Stimulated activated CD4-positive, alpha-beta T cell treated with anti-CD3 and anti-CD28 coated beads, Interleukin-12 subunit alpha, Interleukin-12 subunit beta, amount 100 ng/mL, for 4 hours (primary cell): ENCODE measurements at places on chromosomes 7 and 10.

DNA sequence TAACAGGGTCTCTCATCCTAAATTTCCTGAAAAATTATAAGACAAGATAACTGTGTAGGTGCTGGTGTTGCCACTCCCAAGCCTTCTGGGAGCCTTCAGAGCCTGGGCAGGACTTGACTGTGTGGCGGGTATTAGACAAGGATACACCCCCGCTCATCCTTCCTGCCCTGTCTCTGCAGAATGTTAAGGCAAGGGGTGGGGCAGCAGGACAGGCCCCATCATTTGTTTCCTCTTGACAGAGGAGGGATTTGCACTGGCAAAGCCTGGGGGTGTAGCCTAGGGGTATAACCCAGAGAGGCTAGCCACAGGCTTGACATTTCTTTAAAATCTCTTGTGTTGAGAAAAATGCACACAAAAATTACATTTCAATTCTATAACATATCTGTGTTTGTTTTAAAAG, 63.5 kb downstream of the GOLGA7B start:
- no peak for DNase-seq

DNA sequence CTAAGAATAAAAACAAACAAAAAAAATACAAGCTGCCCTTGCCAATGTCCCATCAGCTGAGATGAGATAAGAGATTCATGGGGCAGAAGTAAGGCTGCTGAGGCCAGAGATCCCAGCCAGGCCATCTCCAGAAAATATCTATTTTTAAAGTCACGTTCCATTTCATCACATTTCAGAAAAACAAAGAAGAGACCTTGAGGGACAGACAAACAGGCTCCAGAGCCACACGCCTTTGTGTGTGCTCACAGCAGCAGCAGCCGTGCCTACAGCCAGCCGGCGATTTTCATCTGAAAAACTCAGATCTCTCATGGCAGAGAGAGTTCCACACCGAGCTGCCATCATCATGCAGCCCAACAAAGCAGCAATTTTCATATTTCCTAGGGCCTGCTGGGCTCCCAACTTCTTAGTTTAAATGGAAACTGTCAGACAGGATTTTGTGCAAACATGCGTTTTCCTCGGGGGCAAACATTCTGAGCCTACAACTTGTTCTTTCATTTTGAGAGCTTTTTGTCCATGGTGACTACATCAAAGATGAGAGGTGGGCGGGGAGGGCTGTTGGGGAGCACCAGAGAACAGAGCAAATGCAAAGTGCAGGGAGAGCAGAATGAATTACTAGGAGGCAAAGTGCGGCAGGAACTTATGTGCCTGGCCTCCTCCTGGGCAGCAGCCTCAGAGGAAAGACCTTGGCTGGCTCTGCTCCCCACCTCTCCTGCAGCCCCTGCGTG, 38.8 kb downstream of the DLG5 start:
- no peak for DNase-seq

DNA sequence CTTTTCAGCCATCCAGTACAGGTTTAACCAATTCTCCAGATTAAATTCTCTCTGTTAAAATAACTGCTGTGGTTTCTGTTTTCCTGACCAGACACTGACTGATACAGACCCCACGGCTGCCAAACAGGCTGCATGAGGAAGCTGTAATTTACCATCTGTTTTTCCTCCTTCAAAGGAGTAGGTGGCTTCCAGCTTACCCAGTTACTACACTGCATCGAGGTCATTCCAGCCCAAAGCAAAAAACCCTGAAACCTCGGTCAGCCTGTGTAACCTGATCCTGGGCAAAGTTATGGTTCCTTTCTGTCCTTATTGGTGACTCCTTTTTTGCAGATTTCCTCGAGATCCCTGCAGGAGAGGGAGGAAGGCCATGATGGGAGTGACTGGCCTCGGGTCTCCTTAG, 27.9 kb upstream of the LOXL4 start:
- no peak for DNase-seq

DNA sequence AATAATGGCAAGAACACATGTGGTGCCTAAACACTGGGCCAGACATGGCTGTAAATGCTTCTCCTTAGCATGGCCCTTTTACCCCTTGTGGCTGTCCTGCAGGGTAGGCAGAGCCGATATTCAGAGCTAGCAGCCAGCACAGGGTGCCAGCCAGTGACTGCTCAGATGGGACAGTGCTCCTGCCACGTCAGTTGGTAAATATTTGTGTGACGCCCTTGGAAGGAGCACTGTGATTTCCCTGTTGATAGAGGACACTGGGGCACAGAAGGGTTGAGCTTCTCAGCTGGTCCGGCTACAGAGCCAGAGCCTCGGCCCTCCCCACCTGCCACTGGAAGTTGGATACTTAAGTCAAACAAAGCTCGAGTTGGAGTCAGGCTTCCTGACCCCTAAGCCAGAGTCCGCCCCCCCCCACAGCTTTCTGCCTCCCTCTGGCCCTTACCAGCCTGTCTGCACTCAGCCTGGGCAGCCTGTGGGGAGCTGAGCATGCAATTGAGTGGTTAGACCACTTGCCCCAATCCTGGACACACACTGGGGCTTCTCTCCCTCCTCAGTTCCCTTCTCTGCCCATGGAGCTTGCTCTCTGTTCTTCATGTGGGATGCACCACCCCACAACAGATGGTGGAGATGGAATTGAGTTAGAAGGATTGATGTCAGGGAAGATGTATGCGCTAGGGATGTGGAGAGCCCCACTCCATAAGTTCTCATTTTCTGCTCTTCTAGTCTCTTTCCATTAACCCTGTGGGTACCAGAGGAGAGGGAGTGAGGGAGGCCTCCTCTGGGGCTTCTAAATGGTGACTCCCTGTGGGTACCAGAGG, 350.8 kb downstream of the PLXNA4 start:
- no peak for DNase-seq

DNA sequence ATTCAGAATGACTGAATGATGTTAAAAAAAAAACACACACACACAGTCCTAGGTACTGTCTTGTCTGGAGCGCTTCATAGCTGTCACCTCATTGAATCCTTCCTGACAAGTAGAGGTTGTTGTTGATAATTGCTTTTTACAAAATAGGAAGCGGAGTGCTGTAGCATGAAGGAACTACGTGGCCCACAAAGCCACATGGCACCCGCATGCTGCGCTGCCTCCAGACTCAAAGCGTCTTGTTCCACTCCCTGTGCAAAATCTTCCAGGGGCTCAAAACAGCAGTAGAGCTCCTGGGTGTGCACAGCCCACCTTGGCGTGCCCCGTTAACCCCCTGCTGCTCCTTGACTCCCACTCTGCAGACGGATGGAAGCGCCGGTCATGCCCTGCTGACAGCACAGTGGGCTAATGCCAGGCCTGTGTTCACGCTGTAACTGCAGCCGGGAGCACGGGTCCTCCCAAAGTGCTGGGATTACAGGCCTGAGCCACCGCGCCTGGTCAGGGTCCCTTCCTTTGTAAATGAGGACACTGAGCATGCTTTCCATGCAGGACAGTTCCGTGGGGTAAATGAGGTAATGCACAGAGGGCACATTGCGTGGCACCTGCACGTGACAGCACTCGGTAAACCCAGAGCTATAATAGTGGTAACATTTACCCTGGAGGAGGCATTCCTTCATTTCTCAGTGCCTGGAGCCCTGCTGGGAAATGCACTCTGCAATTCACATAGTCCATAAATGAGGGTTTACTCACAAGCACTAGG, 91.1 kb upstream of the GNA12 start:
- no peak for DNase-seq

DNA sequence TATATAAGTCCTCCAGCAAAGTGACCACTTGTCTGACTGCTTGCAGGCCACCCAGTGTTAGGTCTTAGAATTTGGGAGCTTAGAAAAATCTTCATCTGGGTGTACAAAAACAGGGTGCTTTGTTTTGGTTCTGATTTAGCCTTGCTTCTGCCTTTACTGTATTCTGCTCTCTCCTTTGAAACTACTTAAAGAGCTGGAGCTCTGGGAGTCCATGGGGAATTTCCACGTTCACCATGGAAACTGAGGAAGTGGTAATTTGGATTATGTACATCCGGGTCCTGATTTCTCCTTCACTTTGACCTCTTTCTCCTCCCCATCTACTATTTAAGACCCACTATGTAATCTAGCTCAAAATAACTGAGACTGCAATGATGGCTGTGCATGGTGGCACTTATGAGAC, 103.0 kb downstream of the JAZF1 start:
- DNase-seq: no peak

- DNase-seq: no peak
Measured at GRCh38 chr10:66192162-66192831, 733.5 kb upstream of the LRRTM3 start.

DNA sequence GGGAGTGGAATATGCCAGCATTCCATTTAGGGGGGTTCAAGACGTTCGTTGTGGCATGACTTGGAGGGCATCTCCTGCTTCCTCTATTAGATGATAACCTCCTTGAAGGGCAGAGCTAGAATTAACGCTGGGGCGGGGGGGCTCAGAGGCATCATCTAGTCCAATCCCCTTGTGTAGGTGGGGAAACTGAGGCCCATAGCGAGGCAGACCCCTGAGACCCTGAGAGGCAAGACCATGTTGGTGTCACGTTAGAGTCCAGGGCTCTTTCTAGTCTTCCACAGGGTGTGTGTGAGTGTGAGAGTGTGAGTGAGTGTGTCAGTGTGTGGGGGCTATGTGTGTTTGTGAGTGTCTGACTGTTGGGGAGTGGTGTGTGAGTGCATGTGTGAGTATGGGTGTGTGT, 29.3 kb upstream of the NUB1 start:
- no peak for DNase-seq

- peak; percentile 47 for DNase-seq
Measured at GRCh38 chr10:79298403-79299244, 48.6 kb upstream of the PPIF start.

DNA sequence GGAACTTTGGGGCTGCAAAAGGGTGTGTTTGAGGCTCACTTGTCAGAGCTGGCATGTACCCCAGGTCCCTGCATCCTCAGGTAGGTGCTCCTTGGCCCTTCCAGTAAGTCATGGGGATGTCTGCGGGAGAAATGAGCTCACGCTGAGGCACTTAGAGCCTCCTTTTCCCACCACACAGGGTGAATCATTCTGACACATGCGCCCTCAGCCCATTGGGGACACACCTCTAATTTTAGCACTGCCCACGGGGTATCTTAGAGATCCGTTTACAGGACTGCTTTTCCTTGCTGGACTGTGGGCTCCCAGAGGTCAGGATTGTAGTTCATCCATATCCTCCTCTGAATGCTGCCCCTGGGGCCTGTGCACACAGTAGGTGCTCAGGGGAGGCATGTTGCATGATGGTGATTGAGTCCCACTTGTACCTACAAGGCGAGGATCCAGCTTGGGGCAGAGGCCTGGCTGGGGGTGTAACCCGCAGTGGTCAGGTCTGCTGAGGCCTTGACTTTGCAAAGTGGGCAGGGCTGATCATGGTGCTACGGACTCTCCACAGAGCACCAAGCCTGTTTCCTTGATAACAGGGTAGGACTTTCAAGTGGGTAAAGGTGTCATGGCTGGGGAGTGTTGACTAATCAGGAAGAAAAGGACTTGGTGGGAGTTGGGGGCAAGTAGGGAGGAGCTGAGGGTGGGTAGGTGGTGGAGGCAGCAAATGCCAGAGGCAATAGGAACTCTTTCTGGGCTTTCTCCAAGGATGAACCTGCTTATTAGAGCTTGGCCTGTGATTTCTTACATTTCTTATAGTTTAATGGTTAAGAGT, 5.8 kb downstream of the TSPAN15 start:
- no peak for DNase-seq

- no peak for DNase-seq
Measured at GRCh38 chr7:117411539-117411938, 15.8 kb downstream of the ASZ1 start.

- DNase-seq: no peak
Measured at GRCh38 chr10:91575044-91575610, 57.7 kb downstream of the PPP1R3C start.

- no peak for DNase-seq
Measured at GRCh38 chr7:31052841-31053601, 913 bp downstream of the ADCYAP1R1 start.
